ENCODE measurements at places on chromosomes 2 and 18.

DNA sequence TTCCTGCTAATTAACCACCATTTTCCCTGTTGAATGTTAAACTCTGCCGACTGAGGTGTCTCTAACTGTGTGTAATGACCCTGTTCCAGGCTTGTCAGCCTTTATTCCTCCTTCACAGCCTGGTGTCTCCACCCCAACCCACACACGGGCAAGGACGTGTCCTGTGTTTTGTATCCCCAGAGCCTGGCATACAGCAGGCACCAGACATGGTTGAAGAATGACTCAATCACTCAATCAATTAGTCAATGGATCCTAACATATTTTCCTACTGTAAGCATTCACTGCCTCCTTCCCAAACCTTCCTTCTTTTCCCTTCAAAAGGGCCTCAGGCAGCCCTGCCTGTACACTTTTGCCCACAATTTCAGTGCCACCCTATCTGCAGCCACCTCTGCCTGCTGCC lies 2.7 kb upstream of the TNS1 start:
- DNase-seq = no peak

- DNase-seq = no peak
Observed at GRCh38 chr2:17610521-17610920, 70.0 kb downstream of the VSNL1 start.

DNA sequence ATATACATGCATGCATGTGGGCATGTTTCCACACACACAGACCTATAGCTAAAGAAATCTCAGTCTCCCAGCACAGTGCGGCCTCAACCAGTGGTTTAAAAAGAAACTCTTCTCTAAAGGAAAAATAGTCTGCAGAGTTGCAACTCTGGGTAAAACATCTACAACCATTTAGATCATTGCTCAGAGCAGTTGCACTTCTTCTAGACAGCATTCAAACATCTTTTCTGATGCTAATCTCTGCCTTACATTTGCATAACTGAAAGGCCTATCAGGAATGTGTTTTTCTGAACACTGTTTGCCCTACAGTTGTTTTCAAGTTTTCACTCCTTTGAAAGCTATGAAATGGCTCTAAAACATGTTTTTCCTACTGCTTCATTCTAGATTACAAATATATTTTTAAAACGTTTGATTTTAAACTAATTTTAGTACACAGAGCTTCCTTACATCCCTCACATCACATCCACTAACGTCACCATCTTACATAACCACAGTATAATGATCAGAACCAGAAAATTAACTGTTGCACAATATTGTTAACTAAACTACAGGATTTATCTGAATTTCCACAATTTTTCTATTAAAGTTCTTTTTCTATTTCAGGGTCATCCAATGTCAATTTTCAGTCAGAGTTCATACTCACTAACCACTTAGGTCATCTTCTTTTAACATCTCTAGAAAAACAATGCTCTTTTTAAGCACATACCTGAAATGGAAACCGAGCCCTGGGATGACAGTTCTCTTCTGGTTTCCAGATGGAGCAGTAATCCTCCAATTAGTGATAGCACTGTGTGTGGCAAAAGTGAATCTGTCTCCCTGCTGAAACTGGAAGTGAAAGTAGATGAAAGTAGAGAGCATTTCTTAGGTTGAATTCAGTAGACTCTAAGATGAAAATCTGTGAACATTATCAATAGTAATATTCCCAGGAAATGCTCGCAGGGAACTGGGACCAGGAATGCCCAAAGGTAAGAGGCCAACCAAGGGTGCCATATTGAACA lies 501.6 kb upstream of the GCFC2 start:
- DNase-seq = no peak

GRCh38 chr2:59777120-59777519 lies 776.3 kb downstream of the BCL11A start:
- no peak for DNase-seq

- no peak for DNase-seq
Observed at GRCh38 chr2:120403676-120404075, 57.7 kb downstream of the INHBB start.

DNA sequence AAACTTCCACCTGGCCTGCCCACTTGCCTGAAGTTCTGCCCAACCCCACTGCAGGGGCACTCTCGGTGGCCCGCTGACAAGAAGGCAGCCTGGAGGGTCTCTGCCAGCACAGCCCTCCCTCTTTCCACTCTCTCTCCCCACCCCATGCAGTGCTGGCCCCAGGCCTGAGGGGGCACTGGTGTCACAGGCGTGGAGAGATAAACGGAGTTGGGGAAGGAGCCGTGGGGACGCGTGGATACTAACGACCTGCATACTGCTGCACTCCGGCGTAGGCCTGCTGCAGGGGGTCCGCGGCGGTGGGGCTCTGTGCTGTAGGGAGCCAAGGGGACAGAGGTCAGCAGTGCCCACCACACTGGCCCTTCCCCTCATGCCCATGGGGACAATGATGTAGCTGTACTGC lies 299.3 kb downstream of the CELF4 start:
- no peak for DNase-seq

Data from stimulated activated CD8-positive, alpha-beta memory T cell treated with anti-CD3 and anti-CD28 coated beads, Interleukin-2, amount 100 ng/mL, for 48 hours (primary cell).